Caudate nucleus (tissue), 63 donors: ENCODE measurements at places on chromosomes 12 and 14.

DNA sequence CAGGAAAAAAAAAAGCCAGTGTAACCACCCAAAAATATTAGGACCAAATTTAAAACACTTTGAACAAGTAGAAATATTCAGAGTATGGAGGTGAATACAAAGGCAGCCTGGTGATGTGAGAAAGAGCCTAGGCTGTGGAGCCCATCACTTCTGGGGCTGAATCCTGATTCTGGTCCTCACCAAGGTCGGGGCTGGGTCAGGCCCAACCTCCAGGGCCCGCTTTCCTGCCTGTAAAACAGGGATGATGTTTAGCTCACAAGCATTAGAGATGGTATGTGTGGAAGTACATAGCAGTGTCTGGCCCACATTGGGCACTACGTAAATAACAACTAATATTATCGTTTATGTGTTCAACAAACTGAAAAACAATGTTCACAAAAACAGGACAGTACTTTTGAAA, 7.8 kb upstream of the CAMKK2 start:
- no peak for DNase-seq

- no peak for DNase-seq
These were observed 11.5 kb upstream of the RASSF3 start for GRCh38 chr12:64598831-64599230.

GRCh38 chr12:43669373-43669772, 89.2 kb downstream of the PUS7L start:
- DNase-seq: no peak

DNA sequence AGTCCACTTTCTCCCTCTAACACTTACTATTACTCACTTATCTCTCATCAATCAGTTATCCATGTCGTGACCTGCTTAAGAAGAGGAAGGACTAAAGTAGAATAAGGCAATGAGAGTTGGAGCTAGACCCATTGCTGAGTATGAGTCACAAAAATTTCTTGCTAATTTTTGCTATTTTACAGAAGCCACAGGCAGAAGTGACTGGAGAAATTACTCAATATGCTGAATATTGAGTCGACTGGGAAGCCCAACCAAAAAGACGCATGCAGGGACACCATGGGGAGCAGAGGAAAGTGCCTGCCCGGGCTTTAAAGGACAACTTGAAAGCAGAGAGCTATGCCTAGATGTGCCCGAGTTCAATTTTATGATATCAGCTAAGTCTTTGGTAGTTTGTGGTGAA, 115.4 kb upstream of the FOXG1 start:
- no peak for DNase-seq

- no peak for DNase-seq
These were observed 18.9 kb downstream of the TMEM106C start for GRCh38 chr12:47982311-47982710.

DNA sequence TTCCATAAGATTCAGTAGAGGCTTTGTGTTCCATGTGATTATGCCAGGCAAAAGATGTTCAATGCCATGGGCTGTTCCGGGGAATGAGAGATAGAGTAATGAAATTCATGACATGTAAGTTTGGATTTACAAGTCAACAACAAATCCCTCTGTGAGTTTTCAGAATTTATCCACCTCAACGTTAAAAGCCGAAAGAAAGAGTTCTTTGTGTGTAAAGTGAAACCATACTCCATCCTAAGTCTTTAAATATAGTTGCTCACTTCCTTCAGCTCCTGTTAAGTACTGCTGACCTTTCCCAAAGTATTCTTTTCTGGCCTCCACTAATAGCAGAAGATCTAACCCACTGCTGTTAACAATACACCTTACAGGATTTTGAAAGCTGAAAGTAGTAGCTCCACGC, 190.0 kb downstream of the TMX1 start:
- no peak for DNase-seq

GRCh38 chr14:63564318-63564717, 21.1 kb upstream of the PPP2R5E start:
- DNase-seq: no peak

DNA sequence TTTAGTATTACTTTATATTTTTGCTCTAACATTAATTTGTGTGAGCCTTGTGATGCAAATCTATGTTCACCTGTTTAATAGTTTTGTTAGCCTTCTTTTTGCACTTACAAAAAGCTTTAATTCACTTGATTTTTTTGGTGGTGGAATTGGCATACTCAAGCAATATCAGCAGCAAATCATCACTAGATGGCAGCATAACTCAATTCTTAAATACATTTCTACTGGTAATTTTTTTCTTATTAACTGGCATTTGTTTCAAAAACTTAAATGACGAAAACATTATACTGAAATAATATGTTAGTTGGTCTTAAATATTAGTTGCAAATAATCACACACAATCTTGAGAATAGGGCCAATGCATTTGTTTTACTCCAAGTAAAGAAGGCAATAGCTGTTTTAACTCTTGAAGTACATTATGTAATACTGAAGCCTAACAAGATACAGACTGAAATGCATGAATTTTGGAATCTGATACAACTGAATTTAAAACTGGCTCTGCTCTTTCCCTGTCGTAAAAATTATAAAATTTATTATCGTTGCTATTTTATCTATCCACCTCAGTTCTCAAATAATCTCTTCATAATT, 151.5 kb downstream of the ATXN7L3B start:
- no peak for DNase-seq

GRCh38 chr12:88181881-88182280, 39.8 kb downstream of the TMTC3 start:
- DNase-seq: no peak

DNA sequence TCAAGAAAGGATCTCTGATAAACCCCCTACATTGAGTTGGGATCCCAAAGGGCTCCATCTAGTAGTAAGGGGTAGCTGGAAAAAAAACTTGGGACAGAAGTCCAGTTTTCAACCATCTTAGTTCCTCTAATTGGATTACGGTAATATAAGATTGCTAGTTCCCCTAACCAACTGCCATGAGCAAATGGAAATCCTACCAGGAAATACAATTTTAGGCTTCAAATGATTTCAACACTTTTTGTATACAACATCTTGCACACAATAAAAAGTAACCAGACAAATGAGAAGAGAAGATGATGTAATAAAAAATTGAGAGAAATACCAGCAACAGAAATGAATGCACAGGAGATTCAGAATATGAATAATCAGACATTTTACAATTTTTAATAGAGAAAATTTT, 73.0 kb downstream of the TSHR start:
- DNase-seq: no peak

DNA sequence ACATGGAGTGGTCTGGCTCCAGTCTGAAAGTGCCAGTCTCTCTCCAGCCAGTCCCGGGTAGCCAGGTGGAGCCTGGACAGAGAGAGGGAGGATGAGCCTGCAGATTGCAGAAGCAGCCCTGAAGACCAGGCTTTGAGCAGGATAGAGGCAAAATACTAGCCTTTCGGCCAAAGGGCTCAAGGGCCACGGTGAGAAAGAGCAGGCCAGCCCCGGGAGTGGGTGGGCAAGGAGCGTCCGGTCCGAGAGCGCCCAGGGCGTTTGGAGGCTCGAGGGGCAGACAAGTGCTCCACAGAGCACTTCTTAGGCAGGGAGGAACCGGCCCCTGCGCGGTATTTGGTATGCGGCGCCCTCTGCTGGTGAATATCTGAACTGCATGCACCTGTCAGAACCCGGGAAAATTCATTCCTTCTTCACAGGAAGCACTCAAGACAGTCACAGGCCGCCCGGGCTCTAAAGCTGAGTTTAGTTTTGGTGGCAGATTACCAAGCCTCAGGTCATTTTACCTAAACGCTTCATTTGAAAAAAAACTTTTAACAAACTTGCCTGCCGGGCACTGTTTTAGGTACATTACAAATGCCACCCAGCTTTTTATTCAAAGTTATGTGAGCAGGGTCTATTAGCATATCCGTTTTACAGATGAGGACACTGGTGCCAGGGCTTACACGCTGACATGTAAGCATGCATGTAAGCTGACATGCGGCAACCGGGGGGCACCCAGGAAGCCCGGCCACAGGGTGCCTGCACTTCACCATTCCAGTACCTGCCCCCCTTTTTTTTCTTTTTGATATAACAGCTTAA, 21.0 kb upstream of the PSMC1 start:
- peak; percentile 37 for DNase-seq

DNA sequence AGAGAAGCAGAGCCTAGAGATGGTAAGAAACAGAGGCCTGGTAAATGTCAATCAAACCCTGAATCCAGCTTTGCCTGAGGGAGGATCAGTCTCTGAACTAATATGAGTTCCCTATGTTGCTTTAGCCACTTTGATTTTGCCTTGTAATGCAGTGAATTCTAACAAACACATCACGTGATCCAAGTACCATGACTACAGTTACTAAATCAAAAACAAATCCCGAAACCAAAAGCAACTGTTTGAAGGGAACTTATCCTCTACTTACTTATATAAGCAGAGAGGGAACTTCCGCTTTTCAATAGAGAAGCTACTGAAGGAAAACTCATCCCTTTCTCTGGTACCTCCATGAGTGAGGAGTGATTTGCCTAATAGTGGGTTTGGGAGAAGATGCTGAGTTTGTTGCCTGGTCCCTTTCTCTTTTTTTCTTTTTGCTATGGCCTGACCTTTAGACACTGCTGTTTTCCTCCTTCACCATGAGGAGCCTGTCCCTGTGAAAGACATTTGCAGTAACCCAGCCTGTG, 7.7 kb upstream of the PPTC7 start:
- DNase-seq: no peak

DNA sequence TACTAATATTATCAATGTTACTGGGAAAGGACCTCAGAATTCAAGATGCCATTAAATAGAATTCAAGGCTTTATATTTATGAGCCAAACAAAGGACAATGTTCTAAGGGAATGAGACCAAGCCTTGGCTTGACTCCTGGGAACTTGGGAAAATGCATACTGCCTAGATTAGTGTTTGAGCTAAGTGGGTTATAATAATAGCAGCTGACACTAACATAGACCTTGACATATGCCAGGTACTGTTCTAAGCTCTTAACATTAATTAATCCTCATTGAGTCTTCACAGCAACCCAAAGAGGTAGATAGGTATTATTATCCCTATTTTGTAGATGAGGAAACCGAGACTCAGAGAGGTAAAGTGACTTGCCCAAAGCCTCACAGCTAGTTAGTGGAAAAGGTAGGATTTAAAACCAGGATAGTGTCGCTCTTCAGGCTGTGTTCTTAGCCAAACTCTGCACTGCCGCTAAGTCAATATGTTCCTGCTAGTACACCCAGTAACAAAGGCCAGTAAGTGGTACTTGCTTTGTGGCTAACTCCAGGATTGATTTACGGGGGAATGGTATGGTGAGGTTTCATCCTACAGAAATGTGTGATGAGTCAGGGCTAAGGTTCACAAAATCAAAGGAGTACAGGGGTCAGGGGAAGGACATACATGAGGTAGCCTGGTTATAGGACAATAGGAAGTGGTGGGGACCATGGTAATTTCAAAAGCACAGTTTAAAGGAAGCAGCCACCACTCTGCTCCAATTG, 35.8 kb upstream of the PRKAB1 start:
- DNase-seq: no peak

DNA sequence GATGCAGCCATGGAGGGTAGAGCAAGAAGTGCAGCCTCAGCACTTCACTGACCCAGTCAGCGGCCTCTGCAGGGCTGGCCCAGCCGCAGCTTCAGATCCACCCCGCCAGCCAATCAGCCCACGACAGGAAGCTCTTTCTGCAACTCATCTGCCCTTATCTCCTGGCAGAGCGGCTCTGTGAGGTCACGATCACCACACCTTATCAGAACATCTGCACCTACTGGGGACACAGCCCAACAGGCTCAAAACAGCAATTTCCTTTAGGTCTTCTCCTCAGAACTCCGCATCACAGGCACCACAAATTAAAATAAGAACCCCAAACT, 287.3 kb downstream of the BCL11B start:
- no peak for DNase-seq

DNA sequence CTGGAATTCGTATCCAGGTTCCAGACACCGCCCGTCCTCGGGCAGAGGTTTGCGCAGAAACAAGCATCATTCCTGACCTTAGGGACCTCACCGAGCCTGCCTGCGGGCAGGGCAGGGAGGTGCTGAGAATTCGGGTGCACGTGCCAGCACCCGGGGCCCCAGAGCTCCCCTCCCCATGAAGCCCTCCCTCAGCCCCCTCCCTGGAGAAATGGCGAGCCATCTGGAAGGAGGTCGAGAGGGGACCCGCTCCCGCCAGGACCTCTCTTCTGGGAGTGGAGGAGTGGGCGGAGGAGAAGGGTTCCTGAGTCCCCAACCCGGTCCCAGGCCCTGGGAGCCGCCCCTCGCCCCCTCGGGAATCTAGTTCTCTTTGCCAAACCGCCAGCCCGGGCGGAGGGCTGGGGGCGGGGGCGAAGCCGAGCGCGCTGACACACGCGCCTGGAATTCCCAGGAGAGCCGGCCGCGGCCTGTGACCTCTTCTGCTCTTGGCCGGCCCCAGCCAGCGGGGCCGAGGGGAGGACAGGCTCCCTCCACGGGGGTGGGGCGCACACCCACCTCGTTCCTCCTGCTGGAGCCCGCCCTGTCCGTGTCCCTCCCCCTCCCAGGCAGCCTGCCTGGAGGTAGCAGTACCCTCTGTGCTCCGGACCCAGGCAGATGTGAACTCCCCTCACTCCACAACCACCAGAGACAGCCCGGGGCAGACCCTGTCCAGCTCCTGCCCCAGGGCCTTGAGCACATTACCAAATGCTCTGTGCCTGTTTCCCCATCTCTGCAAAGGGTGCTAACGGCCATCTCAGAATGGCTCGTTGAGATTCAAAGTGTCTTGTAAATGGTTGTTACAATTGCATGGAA, 23.0 kb upstream of the GPR132 start:
- DNase-seq: no peak

DNA sequence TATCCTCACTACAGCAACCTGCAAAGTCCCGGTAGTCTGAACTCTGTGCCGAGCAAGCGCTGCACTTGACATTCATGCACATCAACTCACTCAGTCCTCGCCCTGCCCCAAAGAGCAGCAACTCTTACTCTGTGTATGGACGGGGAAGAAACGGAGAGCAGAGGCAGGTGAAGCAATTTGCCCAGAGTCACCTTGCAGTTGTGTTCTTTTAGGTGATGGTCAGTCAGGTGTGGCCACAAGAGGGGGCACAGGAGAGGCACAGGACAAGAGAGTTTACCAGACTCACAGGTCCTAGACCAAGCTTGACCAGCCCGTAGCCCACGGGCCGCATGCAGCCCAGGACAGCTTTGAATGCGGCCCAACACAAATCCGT, 39.1 kb downstream of the TSPAN11 start:
- DNase-seq: no peak

GRCh38 chr12:62260733-62261683, 804 bp downstream of the USP15 start:
- no peak for DNase-seq

- no peak for DNase-seq
These were observed 391.8 kb upstream of the DCN start for GRCh38 chr12:91574391-91574790.

DNA sequence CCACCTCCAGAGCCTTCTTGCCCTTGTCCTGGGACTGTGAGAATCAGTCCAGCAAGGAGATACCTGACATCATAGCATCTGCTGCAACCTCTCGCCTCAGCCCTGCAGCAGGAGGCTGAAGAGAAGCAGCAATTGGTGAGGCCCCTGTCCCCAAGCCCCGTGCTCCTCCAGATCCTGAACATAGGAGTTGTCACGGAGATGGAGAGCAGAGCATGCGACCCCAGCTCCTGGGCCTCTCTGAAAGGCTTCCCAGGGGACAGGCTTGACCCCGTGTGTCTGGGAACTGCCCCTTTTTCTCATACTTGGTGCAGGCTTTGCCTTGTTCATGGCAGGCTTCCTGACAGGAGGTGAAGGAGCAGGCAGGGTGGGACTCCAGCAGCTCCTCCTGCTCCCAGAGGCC, 127.7 kb upstream of the PZP start:
- no peak for DNase-seq
